ENCODE measurements at places on chromosomes 6 and 20.

DNA sequence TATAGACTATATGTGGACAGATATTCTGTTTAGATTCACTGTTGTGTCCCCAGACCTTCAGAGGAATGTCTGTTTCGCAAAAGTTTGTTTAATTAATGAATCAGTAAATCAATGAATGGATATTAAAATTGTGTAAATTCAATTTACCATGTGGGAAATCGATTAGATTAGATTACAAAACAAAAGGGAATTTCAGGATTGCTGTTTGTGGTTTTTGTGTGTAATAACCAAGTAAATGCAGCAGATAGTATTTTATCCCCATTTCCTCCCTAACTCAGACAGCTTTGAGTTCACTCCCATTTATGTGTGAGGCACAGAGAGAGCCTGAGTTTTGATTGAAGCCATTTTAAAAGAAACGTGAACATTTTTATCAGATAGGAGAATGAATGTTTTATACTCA, 214.8 kb downstream of the ADGB start:
- H3K4me3 ChIP-seq, result no peak overlapping the region
- H3K27me3 ChIP-seq, result no peaks in the 10 kb centered on the region
- no peak for DNase-seq
- H3K27ac ChIP-seq, result no peak overlapping the region
- H3K36me3 ChIP-seq, result no peaks in the 10 kb centered on the region

- no peak for DNase-seq
- H3K27me3 ChIP-seq, result peaks cover 8% of the 10 kb centered on the region
- H3K27ac ChIP-seq, result no peak overlapping the region
- H3K4me3 ChIP-seq, result no peak overlapping the region
Measured at GRCh38 chr6:146050168-146050567, 21.3 kb downstream of the GRM1 start.

DNA sequence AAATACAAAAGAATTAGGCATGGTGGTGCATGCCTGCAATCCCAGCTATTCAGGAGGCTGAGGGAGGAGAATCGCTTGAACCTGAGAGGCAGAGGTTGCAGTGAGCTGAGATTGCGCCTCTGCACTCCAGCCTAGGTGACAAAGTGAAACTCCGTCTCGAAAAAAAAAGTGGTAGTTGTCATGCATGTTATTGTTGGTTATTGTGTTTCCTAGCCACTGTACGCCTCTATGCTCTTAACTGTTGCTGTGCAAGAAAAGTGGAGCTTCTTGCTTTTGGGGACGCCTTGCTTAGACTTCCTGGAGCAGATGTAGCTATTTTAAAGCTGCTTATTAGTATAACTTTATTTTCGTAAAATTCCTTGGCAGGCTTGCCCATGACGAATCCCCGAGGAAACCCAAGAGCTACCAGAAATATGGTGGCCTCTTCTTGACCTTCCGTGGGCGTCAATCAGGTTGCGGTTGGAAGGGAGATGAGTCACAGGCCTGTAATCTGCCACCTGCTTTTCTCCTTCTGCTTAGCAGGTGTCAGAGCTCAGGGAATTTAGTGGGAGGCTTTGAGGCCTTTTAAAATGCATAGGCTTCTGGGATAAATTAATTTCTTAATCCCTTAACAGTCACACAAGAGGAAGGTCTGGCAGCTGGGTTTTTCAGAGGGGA, 17.3 kb downstream of the GABRR2 start:
- H3K4me3 ChIP-seq, result no peak overlapping the region
- H3K27me3 ChIP-seq, result no peaks in the 10 kb centered on the region
- DNase-seq, result peak; percentile 91

GRCh38 chr20:12965212-12965869, 43.4 kb upstream of the SPTLC3 start:
- no peak for DNase-seq
- no peaks in the 10 kb centered on the region for H3K36me3 ChIP-seq
- no peak overlapping the region for H3K4me3 ChIP-seq
- no peaks in the 10 kb centered on the region for H3K27me3 ChIP-seq
- no peaks in the 10 kb centered on the region for H3K4me1 ChIP-seq
- no peak overlapping the region for H3K27ac ChIP-seq

DNA sequence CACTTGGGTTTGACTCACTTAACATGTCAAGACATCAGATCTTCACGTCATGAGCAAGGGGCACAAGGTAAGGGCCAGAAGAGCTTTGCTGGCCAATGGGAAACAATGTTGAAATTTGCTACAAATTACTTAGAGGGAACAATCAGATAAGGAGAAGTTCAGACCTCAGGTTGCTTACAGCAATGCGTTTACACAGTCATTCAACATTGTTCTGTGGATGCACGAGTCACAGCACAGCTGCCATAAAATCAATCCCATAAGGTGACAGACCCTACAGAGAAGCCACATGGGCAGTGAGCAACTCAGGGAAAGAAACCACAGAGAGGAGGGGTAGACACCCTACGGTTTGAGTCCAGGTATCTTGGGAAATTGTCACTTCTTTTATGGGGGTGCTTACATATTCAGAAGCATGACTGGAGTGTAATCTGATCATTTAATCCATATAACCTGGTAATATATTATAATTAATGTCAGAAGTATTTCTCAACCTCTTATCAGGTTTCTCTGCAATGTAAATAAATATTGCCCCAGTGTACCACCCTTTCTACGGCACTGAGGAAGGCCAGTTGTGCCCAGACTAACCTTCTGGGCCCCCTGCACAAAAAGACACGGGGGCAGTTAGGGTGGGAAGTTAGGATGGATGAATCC, 2.3 kb upstream of the SLC22A2 start:
- H3K36me3 ChIP-seq, result no peaks in the 10 kb centered on the region
- DNase-seq, result no peak
- peaks cover 4% of the 10 kb centered on the region for H3K27me3 ChIP-seq
- no peaks in the 10 kb centered on the region for H3K4me1 ChIP-seq
- no peak overlapping the region for H3K4me3 ChIP-seq
- no peak overlapping the region for H3K27ac ChIP-seq

DNA sequence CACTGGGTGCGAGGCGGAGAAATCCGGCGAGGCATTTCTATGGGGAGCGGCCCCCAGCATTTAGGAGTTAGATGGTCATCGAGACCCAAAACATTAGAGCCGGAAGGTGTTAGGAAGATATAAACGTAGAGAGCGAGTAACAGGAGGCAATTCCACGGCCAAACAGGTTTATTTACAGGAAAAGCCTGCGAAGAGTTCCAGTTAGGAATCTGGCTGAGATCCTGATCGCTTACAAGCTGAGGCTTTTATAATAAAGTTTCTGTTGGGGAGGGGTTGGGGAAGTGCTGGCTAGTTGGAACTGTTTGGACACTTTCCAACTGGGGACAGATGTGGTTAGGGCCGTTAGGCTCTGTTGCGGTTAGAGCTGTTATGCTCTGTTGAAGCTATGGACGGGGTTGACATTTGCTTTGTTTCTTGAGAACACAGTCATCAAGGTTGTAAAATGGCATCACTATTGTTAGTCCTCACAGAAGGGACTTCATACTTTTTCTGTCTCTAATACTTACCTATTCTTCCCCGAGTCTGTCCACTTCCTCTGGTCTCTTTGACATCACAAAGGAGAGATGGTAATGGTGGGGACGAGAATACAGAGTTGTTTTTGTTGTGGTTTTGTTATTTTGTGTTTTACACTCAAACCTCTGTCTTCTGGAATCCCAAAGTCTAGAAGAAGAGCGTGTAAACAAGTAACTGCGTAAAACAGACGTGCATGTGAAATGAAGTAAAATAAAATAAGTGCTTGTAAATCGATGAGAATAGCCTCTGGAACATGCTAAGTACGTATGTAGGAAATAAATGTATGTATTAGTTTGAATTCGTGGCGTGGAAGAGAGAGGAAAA, 554 bp upstream of the ZSCAN31 start:
- H3K4me3 ChIP-seq, result peak overlapping the region; percentile 55
- H3K27me3 ChIP-seq, result no peaks in the 10 kb centered on the region
- no peaks in the 10 kb centered on the region for H3K36me3 ChIP-seq
- DNase-seq, result peak; percentile 37
- H3K27ac ChIP-seq, result peak overlapping the region; percentile 97

- H3K27me3 ChIP-seq, result no peaks in the 10 kb centered on the region
- H3K4me3 ChIP-seq, result no peak overlapping the region
- no peak overlapping the region for H3K27ac ChIP-seq
- H3K36me3 ChIP-seq, result no peaks in the 10 kb centered on the region
Measured at GRCh38 chr6:38476141-38476540, 163.6 kb downstream of the BTBD9 start.

DNA sequence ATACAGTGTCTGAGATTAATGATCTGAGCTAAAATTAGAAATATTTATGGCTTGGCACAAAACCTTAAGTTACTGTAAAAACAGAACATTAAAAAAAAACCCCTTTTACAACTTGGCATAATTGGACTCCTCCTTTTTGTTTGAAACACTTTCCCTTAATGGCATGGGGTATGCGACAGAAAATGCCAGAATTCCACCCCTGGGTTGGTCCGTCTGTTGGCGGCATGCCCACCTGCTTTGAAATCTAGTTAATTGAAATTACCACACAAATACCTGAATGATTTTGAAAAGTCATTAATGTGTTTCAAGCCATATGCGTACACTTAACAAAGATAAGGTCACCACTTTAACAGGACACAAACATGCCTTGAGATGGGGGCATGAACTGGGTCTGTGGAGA, 175.1 kb upstream of the FOXQ1 start:
- H3K36me3 ChIP-seq, result no peaks in the 10 kb centered on the region
- H3K4me1 ChIP-seq, result peaks cover 10% of the 10 kb centered on the region
- H3K27me3 ChIP-seq, result no peaks in the 10 kb centered on the region
- no peak overlapping the region for H3K4me3 ChIP-seq
- no peak for DNase-seq

- DNase-seq, result no peak
- H3K4me3 ChIP-seq, result no peak overlapping the region
- H3K27me3 ChIP-seq, result no peaks in the 10 kb centered on the region
- no peak overlapping the region for H3K27ac ChIP-seq
- no peaks in the 10 kb centered on the region for H3K4me1 ChIP-seq
Measured at GRCh38 chr20:20317621-20318364, 50.1 kb upstream of the INSM1 start.

- H3K36me3 ChIP-seq, result no peaks in the 10 kb centered on the region
- no peak for DNase-seq
- H3K4me3 ChIP-seq, result no peak overlapping the region
Measured at GRCh38 chr6:142871910-142872331, 73.1 kb downstream of the HIVEP2 start.

DNA sequence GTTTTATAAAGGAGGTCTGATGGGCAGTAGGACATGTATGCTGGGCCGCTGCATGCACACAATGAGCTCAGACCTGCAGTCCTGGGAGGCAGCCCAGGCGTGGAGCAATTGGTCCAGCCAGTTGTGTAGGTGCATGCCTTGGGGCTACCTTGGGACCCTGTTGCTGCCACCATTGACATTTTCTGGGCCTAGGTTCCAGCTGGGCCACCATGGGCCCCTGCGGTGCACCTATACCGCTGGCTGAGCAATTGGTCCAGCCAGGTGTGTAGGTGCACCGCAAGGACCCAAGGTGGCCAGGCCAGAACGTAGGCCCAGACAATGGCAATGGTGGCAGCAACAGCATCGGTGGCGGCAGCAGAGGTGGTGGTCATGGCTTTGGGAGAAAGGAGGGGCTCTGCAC, 143.9 kb downstream of the PXDC1 start:
- peaks cover 28% of the 10 kb centered on the region for H3K4me1 ChIP-seq
- no peak for DNase-seq
- H3K4me3 ChIP-seq, result no peak overlapping the region
- no peaks in the 10 kb centered on the region for H3K36me3 ChIP-seq
- H3K27me3 ChIP-seq, result no peaks in the 10 kb centered on the region

GRCh38 chr20:44559302-44559701, 23.1 kb upstream of the PKIG start:
- H3K27ac ChIP-seq, result no peak overlapping the region
- H3K4me1 ChIP-seq, result no peaks in the 10 kb centered on the region
- H3K36me3 ChIP-seq, result no peaks in the 10 kb centered on the region
- no peak overlapping the region for H3K4me3 ChIP-seq
- DNase-seq, result no peak

DNA sequence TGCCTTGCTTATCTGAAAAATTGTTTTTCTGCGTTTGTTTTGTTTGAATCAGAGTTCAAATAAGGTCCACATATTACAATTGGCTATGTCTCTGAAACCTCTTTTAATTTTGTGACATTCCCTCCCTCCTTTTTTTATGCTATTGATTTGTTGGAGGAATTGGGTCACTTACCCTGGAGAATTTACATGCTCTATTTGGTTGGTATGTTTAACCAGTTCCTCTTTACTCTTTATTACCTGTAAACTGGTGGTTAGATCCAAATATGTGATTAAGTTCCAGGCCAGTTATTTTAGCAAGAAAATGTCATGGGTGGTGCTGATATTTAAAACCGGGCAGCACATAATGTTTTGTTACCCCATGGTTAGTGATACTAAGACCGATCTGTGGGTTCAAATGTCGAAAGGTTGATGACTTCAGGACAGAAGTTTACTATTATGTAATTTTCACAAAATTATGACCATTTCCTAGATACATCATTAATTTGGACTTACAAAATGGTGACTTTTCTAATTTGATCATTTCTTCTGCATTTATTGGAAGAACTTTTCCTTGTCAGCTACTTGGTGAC, 77.3 kb downstream of the KIZ start:
- no peaks in the 10 kb centered on the region for H3K36me3 ChIP-seq
- DNase-seq, result no peak
- H3K4me1 ChIP-seq, result no peaks in the 10 kb centered on the region
- H3K27ac ChIP-seq, result no peak overlapping the region
- H3K27me3 ChIP-seq, result no peaks in the 10 kb centered on the region
- H3K4me3 ChIP-seq, result no peak overlapping the region

DNA sequence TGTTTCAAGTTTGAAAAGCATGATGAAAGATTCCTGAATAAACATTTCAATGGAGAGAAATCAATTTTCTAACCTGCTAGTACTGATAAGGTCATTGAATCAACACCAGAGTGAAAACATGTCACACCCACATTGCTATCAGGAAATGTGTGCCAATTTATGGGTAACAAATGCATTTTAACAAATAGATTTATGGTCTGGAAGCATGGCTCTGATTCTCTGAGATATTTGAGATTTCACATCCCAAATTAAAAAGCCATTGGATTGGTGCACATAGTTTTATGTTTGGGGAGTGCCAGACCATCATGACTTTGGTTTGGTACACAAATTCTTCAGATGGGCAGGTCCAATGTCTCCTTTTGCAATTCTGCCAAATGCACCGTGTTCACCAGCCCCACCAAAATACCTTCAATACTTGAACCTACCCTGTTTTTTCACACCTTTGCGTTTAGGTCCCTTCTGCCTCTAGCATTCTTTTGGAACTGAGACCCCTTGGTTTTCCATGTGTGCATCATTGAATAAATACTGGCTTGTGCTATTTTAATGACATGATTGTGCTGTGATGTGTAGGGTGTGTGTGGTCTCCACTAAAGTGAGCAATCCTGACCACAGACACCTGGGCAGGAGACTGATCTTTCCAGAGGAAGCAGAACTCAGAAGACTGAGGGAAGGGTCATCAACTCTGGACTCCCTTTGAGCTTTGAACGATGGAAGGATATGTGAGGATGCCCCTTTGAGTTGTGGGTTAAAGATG, 20.4 kb downstream of the IL20RA start:
- no peak for DNase-seq
- no peaks in the 10 kb centered on the region for H3K36me3 ChIP-seq
- H3K4me3 ChIP-seq, result no peak overlapping the region
- H3K4me1 ChIP-seq, result no peaks in the 10 kb centered on the region
- no peak overlapping the region for H3K27ac ChIP-seq
- H3K27me3 ChIP-seq, result peaks cover 8% of the 10 kb centered on the region

- no peak overlapping the region for H3K4me3 ChIP-seq
- H3K27ac ChIP-seq, result no peak overlapping the region
- no peaks in the 10 kb centered on the region for H3K36me3 ChIP-seq
- H3K27me3 ChIP-seq, result no peaks in the 10 kb centered on the region
- no peak for DNase-seq
- H3K4me1 ChIP-seq, result no peaks in the 10 kb centered on the region
Measured at GRCh38 chr6:118639054-118639964, 12.1 kb downstream of the CEP85L start.

GRCh38 chr20:49508435-49509199, 26.1 kb upstream of the KCNB1 start:
- H3K27me3 ChIP-seq, result peaks cover 11% of the 10 kb centered on the region
- DNase-seq, result peak; percentile 74
- H3K4me3 ChIP-seq, result no peak overlapping the region
- no peaks in the 10 kb centered on the region for H3K36me3 ChIP-seq
- peaks cover 3% of the 10 kb centered on the region for H3K4me1 ChIP-seq
